Thyroid gland (tissue), 4 donors: ENCODE measurements at places on chromosomes 3 and 15.
A peak's percentile ranks its signal among the peaks of the same experiment; 100 is the strongest.

GRCh38 chr3:57978316-57978715 lies 29.9 kb upstream of the FLNB start:
- DNase-seq, result no peak

GRCh38 chr15:38972831-38973230 lies 408.2 kb upstream of the RASGRP1 start:
- DNase-seq, result no peak

DNA sequence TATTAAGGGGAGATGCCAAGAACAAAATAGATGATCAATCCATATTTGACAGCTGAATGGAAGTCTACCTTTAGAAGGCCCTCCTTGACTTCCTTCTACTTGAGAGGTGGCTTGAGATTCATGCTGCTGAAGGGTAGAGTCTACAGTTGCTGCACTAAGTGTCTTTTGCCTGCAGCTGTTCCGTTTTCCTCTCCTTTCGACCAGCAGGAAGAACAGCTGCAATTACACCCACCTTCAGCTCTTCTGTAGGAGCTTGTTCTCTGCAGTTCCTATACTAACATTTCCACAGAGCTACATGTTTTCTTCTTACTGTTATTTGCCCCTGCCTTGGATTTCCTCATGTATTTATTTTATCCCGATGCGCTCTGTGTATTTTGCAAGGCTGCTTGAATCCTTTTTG lies 79.1 kb downstream of the ARRDC4 start:
- DNase-seq, result no peak

DNA sequence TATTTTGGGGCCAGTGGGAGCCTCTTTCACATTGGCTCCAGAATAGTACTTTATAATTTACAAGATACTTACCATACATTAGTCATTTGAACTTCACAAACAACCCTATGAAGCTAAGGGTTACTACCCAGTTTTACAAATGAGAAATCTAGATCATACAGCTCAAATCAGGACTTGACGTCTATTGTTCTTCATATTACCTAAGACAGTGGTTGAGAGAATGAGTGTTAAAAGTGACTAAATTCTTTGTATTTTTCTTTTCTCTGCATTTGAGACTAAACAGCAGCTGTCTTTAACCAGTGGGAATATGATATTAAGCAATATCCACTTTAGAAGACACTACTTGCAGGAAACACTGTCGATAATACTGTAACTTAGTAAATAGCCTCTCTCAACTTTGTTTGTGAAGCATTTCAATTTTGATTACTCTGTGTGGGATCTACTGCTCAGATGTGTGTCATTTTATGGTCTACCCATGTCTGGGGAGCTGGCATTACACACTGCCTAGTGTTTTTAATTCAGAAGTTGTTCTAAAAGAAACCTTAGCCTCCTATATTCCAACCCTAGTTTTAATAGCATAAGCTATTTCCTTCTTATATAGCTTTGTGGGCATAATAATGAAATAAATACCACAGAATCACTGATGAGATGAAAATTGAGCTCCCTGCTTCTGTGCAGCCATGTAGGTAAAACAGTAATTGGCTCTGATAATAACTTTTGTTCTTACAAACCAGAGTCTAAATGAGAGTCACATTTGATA lies 45.9 kb downstream of the IQCH start:
- no peak for DNase-seq

DNA sequence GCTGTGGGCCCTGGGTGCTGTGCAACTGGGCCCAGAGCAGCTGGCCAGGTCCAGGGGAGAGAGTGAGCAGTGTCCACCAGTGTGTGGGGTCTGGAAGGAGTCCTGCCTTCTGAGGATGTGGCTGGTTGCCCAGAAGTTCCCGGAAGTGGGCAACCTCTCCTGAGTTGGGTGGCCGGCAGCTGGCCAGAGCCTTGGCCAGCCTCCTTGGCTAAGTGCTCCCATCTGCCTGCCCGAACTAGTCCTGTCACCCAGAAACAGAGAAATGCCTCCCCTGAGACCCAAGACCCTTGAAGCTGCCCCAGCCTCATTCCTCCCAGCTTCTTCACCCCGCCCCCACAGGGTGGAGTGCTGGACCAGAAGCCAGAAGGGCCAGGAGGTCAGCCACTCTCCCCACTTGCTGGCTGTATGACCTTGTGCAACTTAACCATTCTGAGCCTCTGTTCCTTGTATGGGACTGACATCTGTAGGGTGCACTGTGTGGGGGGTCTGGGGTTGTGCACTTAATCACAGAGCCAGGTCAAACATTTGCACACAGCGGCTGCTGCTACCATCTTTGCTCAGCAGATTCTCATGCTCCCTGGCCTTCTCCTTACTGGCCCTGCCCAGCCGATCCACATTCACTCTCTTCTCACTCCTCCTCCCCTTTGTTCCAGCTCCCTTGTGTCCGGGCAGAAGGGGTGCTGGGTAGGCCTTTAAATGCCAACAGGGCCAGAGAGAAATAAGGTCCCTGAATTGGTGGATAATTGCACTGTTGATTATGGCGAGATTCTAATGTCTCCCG lies 7.5 kb upstream of the ALAS1 start:
- DNase-seq, result peak; percentile 68

GRCh38 chr3:27487383-27487782 lies 3.2 kb upstream of the SLC4A7 start:
- DNase-seq, result no peak

DNA sequence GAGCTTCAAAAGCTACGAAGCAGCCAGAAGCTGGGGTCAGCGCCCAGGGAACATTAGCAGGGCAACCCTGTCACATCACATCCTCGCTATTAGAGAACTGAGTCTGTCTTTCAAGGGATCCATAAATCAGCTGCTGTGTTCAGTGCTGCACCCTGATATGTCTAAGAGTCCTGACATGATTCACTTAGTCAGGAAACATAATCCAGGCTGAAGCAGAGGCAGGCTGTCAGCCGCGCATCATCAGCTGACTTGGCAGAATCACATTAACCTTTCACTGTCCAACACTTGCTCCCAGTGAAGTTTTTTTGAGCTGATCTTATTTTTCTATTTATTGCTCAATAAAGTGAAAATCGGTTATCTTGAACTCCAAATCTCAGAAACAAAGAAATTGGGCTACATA lies 23.5 kb downstream of the MYH15 start:
- no peak for DNase-seq

- DNase-seq, result no peak
Measured at GRCh38 chr15:36347272-36347858, 232.1 kb upstream of the CDIN1 start.

DNA sequence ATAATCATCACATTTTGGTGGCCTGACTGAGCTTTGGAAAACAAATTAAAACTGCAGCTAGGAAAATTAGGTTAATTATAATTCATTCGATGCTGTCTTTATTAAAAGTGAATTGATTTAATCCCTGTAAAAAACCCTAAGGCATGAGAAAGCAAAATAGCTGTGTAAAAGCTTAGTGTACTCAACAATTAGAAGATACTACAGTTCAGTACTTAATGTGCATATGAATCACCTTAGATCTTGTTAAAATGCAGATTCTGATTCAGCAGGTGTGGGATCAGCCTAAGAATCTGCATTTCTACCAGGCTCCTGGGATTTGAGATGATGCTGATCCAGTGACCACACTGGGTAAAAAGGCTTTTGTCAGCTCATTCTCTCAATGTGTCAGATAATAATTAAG lies 559.9 kb upstream of the GOLIM4 start:
- no peak for DNase-seq

GRCh38 chr15:52050416-52050815 lies 31.4 kb downstream of the MAPK6 start:
- no peak for DNase-seq

DNA sequence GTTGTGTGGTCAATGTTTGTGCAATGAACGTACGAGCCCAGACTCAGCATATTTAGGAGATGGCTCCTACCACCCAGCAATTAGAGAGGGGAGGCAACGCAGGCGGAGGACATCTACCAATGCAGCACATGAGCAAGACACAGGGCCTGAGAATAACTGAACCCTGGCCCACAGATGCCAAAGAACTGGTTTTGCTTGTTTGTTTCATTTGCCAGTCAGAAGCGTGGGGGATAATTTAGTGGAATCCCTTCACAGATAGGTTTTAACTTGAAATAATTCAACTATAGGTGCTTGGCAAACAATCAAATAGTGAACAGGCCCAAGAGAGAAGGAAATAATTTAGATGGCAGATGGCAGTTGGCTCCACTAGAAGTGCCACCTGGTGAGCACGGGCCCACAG lies 54.8 kb downstream of the LIPC start:
- no peak for DNase-seq

DNA sequence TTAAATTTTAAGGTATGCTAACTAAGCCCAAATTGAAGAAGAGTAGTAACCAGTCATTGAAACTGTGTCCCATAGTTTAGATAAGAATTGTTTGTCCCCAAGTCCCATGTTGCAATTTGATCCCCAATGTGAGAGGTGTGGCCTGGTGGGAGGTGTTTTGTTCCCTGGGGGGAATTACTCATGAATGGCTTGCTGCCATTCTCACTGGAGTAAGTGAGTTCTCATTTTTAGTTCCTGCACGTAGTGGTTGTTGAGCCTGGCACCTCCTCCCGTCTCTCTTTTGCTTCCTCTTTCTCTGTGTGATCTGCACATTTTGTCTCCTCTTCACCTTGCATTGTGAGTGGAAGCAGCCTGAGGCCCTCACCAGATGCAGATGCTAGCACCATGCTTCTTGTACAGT lies 1271.0 kb downstream of the NSUN3 start:
- DNase-seq, result no peak

- DNase-seq, result no peak
Measured at GRCh38 chr15:49290191-49290590, 120.1 kb downstream of the GALK2 start.

DNA sequence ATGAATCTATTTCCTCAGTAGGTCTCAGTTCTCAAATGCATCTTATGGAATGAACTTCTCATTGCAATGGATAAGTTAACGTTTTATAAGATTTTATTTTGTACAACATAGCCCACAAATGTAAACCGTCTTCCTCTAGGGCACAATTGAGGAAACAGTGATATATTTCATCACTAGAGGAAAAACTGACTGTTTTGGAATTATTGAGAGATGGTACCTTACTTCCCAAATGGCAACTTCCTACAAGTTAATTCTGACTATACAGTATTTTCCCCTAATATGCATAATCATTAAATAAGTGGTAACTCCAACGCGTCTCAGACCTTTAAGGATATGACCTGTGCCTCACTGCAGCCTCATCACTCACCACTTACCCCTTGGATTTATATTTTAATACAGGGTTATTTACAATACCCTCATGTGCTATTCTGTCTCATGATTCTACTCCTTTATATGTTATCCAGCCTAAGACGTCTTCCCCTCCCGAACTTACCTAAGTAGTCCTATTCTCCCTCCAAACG lies 13.3 kb downstream of the GABPB1 start:
- DNase-seq, result no peak

DNA sequence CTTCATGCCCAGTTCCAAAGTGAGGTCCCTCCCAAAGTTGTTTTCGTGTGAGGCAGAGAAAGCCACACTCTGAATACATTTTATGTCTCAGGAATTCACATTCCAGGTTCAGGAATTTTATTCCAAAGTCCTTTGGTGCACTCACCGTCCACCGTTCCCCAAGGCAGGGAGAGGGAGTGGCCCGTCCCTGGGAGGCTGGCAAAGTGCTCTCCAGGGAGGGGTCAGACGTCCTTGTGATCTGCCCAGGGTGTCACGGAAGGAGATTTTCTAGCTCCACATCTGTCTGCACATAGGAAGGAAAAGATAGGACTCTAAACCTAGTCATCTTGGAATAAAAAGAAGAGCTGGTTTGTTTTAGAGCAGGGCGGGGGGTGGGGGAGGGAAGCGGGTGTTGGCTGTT lies 47.9 kb downstream of the KLF13 start:
- DNase-seq, result no peak

- no peak for DNase-seq
Measured at GRCh38 chr3:178422406-178422805, 113.8 kb upstream of the KCNMB2 start.

- no peak for DNase-seq
Measured at GRCh38 chr15:91318931-91319330, 218.9 kb downstream of the SV2B start.

DNA sequence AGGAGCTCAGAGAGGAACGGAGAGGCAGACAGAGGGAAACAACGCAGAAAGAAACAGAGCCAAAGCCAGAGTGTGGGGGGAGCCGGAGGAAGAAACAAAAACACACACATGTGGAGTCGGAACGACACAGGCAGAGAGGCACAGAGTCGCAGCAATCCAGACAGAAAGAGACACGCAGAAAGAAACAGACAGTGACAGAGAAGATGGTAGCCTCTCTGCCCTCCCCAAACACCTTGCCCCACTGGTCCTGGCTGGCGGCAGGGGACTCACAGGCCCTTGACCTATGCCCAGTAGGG lies 1.7 kb downstream of the NCKIPSD start:
- no peak for DNase-seq

DNA sequence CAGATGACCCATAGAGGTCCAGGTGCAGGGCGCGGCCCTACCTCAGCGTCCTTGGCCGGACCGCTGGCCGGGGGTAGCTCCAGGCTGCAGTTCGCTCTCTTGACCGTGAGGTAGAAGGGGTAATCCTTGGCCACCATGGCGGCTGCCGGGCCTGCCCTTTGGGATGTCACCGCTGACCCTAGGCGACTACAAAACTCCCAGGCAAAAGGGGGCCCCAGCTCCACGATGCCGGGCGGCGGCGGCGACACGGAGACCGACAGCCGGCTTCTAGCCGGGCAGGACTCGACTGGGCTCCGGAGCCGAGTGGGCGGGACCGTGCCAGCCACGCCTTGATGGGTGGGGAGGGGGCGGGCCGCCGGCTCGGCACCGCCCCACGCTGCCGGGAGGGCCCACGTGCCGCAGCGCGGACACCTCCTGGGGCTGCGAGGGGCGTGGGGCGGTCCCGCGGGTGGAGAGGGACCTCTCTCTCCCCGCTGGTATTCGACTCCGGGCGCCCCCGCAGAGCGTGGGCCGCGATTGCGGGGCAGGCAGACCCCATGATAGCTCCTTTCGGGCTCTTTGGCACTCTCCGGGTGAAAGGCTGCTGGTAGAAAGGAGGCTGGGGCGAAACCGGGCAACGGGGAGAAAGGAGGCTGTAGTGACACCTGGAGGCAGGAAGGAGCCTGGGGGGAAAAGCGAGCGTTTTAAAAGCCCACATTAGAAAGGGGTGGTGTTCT lies at the start of gene ARHGEF3:
ARHGEF3 (minus strand) TSS at position 288 of the 716 bp plus-strand sequence; CDS start at position 137, 151 bp downstream.
- DNase-seq, result peak; percentile 82

DNA sequence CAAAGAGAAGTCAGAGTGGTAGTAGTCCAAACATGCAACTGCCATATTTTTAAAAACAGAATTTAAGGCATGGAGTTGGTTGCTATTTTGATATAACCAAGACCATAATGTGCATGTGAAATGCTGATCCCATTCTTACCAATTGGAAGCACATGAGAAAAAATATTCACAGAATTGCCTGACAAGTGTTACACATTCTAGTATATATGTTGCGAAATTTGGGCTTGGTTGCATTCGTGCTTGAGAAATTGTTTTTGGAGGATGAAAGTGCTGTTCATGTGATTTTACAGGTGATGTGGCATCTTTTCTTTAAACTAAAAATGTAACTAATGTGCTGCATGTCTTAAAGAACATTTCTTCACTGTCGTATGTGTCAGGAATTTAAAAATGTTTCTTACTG lies 199.7 kb downstream of the CHL1 start:
- DNase-seq, result no peak
